ENCODE measurements at places on chromosomes 16 and 17.

DNA sequence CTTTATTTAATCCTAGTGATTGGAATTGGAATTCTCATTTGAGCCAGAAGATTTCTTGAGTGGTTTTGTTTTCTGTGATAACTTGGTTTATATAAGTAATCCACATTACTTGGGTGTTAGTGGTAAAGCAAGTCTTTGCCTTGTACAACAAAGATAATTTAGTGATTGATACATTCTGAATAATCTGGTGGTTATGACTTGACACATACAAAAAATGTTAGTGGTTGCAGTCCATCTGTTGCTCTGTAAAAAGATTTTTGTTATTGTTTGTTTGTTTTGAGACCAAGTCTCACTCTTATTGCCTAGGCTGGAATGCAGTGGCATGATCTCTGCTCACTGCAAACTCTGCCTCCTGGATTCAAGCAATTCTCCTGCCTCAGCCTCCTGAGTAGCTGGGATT, 13.2 kb downstream of the OMG start:
- DNase-seq = no peak

DNA sequence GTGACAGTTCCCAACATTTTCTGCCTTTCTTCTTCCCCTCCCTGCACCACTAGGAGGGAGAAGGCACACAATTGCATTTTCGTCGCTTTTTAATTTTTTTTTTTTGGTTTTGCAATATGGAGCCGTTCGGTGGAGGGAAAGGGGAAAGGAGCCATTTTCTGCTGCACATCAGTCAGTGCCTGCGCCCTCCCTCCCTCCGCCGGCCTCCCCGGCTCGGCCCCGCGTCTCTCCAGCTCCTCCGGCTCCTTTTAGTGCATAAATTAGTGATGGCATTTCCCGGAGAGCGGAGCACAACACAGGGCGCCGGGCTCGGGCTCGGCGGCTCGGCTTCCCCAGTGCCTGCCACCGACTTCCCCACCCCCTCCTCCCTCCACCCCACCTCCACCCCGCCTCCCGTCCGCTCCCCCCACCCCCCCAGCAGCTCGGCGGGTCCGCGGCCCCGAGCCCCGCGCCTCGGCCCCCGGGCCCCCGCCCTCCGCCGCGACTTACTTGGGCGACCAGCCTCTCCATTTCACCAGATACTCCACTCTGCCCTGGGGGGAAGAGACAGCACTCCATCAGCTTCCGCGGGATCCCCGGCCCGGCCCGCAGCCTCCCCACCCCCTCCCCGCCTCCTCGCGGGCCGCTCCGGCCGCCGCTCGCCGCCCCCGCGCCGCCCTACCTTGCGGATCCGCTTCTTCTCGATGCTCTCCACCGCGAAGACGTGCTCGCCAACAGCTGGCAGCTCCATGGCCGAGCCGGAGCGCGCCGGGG, 542 bp downstream of the CBX4 start:
- peak; percentile 50 for DNase-seq

DNA sequence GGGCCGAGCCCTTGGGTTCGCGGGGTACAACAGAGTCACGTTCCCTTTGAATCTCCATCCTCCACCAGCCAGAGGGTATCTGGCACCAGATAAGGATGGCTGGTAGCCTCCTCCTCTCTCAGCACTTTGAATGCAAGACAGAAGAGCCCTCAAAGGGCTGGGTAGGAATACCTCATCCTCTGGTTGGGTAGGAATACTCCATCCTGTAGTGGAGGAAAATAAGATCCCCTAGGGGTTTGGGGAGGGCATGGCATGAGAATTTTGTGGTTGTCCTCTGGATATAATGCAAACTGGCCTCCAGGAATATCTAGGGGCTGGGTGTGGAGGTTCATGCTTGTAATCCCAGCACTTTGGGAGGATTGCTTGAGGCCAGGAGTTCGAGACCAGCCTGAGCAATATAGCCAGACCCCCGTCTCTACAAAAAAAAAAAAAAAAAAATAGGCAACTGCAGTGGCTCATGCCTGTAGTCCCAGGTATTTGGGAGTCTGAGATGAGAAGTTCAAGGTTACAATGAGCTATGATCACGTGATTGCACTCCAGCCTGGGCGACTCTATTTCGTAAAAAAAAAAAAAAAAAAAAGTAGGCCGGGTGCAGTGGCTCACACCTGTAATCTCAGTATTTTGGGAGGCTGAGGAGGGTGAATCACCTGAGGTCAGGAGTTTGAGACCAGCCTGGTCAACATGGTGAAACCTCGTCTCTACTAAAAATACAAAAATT, 2.7 kb downstream of the IGFBP4 start:
- no peak for DNase-seq

- DNase-seq = no peak
Measured at GRCh38 chr16:78996790-78997189, 603.7 kb downstream of the MAF start.

- no peak for DNase-seq
Measured at GRCh38 chr16:73396556-73396955, 348.6 kb upstream of the ZFHX3 start.

DNA sequence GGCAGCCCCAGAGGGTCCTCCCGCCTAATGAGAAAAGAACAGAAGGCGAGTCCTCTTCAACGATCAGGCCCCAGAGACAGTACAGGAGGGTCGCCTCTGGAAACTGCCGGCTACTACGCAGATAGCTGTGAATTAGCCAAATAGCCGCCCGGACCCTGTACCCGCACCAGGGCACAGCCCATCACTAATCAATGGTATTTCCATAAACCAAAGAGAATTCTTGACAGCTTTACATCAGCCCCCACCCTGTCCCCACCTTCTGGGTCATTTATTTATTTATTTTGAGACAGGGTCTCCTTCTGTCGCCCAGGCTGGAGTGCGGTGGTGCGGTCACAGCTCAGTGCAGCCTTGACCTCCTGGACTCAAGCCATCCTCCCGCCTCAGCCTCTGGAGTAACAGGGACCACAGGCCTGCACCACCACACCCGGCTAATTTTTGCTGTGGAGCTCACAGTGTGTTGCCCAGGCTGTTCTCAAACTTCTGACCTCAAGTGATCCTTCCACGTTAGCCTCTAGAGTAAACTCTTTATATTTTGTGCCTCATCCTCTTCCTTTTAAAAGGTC, 805 bp upstream of the CLCN7 start:
- DNase-seq = no peak

DNA sequence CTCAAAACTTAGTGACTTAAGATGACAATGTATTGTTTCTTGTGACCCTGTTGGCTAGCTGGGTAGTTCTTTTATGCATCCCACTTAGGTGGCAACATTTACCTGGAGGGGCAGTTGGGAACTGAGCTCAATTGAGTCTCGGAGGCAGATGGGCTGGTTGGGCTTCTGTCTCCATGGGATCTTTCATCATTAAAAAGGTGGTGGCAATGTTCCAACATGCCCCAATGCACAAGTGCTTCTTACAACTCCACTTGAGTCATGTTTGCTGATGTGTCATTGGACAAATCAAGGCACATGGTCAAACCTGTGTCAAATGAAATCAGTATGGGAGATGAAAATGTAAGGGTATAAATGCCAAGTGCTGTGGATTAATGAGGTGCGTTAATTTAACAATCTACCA, 11.7 kb upstream of the HS3ST3B1 start:
- no peak for DNase-seq

DNA sequence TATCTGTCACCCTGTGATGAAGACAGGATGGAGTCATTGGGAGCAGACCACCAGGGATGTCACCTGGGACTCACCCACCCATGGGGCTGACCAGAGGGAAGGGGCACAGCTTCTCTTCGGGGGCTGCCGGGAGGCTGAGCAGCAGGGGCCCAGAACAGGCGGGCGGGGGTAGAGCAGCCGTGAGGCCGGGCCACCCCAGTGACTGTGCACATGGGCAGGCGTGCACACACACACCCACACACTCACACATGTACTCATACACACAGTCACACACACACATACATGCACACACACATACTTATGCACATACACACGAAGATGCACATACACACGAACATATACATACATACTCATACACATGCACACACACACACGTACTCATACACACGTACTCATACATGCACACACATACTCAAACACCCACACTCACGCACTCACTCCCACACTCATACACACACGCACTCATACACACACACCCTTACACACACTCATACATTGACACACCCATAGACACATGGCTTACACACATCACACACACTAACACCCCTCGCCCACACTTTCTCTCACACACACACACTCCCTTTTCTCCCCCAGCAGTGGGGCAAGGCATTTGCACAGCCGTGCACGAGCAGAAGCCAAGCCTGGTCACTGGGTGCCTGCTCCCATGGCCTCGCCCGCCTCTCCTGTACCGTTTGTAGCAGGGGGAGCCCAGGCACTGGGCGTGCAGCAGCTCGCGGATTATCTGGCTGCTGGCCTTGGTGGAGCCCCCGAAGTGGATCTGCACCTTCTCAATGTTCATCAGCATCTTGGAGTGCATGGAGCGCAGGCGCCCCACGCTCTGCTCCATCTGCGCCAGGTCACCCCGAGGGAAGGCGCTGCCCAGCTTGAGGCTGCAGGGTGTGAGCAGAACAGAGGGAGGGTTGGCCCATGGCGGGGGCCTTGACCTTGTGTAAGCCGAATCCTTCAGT, 12.4 kb downstream of the UBALD2 start:
- no peak for DNase-seq

DNA sequence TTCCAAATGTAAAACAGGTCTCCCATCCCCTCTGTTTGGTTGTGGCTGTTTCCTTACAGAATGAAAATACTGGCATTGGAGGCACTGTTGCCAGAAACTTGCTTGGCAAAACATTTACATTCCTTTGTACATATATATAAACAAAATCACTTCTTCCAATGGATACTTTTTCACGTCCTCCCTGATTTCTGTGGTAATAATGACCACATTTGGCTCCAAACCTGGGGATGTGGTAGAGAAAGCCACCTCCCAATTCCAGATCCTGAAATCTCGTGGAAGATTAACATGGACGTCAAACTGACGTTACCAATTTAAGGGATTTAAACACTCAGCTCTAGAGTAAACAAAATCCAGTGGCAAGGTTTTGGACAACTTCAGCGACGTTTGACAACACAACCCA, 370.8 kb upstream of the ZFHX3 start:
- DNase-seq = no peak

DNA sequence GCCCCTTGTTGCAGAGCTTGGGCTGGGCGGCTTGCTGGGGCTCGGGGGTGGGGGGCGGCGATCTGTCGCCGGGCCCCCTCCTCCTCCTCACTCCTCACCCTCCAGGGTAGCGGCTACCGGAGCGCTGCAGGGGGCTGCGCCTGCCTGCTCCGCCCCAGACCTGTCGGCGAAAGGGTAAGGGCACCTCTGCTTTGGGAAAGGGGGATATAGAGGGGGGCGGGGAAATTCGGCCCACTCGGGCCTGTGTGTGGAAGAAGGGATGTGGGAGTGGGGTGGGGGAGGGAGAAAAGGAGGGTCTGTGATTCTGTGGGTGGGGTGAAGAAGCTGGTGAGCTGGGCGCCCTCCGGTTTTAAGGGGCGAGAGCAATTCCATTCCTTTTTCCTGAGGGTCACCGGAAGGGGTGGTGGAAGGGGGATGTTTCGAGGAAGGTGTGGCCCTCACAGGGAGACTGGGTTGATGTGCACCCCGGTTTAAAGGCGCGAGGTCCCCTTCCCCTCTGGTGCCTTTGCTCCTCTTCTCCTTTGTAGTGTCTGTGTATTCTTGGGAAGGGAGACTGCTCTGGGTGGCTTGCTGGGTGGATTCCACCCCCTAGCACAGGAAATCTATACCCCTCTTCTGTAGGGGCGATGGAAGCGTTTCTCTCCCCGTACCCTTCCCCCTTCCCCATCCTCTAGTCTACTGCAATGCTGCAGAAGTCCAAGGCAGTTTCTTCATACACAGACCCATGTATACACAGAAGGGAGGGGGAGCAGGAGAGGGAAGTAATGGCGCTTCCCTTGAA, 878 bp downstream of the TAOK1 start:
- peak; percentile 21 for DNase-seq

- no peak for DNase-seq
Measured at GRCh38 chr16:86625821-86626220, 47.5 kb downstream of the FOXL1 start.

DNA sequence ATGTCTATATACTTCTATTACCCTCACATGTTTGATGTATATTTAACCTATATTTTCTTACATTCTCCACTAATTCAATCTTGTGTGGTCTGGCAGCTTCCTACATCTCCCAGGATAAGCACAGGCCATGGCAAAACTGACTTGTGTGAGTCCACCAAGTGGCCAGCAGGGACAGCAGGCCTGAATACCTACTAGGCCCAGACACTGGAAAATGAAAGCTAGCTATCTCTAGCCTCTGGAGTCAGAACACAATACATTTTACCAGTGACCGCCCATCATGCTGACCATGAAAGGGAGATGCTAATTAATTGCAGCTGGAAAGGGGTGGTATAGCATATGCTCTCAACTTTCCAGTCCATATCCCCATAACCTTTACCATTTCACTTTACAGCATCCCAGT, 132.3 kb downstream of the PCTP start:
- DNase-seq = no peak

DNA sequence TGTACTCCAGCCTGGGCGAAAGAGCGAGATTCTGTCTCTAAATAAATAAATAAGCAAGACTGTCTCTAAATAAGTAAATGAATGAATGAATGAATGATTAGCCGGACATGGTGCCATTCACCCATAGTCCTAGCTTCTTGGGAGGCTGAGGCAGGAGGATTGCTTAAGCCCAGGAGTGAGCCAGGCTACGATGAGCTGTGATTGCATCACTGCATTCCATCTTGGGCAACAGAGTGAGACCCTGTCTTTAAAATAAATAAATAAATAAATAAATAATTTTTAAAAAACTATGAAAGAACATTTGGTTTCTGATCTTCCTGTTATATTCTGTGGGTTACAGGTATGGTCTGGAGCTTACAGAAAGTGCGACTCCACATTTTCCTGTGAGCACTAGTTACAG, 65.0 kb downstream of the C17orf58 start:
- no peak for DNase-seq

- no peak for DNase-seq
Measured at GRCh38 chr17:65228734-65229620, 91.8 kb downstream of the RGS9 start.

GRCh38 chr17:34781571-34782108, 179.6 kb downstream of the CCT6B start:
- DNase-seq = no peak

DNA sequence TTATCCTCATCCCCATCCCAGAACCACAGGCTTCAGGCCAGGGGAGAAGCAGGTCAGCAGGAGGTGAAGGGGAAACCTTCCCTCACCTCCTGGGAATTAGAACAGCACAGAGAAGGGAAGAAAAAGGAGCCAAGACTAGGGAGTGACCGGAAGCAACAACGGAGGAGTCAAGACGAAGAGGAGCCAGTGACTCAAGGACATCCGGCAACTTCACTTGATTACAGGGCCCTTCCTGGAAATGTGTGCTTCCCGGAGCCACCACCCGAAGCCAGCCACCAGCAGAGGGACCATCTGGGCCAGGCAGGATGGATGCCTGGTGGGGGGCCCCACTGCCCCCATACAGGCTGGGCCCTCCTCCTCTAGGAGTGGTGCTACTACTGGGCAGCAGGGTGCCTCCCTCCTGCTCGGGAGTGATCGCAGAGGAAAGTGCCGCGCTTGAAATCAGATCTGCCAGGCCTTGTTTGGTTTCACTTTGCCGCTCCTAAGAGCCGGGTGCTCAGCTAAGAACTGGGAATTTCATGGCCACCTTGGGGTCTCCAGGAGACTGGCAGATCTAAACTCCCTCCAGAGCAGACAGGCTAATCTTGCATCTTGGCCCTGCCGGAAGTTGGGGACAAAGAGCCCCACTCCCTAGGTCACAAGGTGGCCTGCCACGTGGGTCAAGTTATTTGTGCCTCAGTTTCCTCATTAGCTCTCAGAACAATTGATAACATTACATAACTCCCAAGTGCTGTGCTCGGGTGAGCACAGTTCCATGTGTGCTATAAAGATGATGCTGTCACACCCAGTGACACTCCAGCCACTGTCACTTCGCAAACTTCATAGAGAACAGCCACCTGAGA, 6.6 kb downstream of the CDC42EP4 start:
- peak; percentile 70 for DNase-seq
